ENCODE measurements at places on chromosomes 7 and 10. TPM values are rescaled to one million over a fixed set of nuclear protein-coding genes. Genes with fewer than 3 reads are reported as not detected.

- DNase-seq: no peak
These were observed 305.6 kb upstream of the PITRM1 start for GRCh38 chr10:3478153-3478552.

GRCh38 chr10:49278497-49278981, 20.4 kb upstream of the C10orf71 start:
- no peak for DNase-seq

DNA sequence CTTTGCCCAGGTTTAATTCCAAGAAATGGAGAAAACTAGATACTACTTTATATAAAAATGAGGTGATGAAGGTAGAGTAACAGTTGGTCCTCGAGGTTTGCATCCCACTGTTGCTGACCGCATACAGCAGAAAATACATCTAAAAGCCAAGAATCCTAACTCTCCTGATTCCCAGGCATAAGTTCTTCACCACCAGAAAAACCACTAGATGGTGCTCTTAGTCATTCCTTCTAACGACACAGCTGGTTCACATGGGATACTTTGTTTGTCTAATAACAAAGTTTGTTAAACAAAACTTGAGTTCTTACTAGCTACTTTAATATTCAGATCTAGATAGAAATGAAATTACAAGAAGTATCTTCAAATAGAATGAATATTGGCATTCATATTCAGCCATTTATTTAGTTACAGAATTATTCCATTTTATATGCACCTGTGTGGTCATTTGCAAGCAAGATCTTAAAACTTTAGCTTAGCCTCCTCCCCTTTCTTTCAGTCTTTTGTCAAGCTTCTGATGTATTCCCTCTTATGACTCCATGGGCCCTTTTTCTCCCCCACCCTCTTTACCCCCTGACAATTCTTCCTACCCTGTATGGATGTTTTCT, 54.1 kb upstream of the CYP26C1 start:
- DNase-seq: no peak

DNA sequence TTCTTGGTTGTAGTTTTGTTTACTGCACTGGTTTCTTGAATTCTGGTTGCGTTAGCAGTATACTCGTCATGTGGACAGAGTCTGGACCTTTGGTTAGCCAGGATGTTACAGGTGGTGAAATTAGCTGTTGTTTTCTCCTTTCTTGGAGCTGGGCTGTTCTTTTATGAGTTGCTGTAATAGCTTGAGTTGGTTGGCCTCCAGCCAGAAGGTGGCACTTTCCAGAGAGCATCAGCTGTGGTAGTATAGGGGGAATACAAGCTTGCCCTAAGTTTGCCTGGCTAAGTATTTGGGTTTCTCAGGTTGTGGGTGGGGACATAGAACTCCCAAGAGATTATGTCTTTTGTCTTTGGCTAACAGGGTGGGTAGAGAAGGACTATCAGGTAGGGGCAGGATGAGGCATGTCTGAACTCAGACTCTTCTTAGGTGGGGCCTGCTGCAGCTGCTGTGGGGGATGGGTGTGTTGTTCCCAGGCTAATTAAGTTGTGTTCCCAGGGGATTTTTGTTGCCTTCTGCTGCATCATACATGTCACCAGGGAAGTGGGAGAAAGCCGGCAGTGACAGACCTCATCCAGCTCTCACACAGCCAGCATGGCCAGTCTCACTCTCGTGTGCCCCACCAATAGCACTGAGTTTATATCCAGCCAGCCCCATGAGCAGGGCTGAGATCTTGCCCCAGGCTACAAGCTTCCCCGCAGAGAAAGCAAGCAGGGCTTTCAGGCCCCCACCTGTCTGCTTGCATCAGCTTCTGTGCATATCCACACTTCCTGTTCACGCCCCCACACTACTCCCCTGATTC, 246.7 kb upstream of the TPK1 start:
- peak; percentile 81 for DNase-seq

- DNase-seq: peak; percentile 39
These were observed 105.6 kb upstream of the COL1A2 start for GRCh38 chr7:94289071-94289470.

DNA sequence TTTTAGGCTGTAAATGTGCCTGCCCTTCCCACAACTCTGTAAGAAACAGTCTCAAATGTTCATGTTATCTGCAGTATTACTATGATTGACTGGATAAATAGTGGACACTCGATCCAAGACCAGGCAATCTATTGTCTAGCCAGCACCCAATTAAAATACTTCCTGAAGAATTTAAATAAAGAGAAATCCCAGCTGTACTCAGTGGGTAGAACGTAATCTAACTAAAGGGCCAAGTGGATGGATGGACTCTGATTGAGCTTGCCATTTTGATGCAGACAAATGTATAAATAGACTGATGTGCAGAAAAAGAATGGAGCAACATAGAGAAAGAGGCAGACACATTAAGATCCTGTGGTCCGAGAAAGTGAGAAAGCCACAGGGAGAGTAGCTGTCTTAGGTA, 158.0 kb downstream of the IPMK start:
- no peak for DNase-seq

DNA sequence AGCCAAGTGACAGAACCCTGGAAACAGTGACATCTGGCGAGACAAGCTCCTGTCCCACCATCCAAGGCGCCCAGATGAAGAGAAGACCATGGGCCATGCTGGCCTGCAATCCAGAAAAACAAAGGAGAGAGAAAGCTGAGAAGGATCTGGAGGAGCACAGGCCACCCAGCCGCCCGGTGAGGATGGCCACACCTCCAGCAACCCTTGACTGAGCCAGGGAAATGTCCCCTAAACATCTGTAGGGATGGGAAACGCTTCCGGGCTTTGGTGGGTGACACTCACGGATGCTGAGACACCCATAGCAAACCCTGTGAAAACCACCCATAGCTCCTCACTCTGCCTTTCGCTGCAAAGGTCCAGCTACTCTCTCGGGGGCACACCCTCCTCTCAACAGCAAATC, 32.0 kb downstream of the TCERG1L start:
- no peak for DNase-seq

DNA sequence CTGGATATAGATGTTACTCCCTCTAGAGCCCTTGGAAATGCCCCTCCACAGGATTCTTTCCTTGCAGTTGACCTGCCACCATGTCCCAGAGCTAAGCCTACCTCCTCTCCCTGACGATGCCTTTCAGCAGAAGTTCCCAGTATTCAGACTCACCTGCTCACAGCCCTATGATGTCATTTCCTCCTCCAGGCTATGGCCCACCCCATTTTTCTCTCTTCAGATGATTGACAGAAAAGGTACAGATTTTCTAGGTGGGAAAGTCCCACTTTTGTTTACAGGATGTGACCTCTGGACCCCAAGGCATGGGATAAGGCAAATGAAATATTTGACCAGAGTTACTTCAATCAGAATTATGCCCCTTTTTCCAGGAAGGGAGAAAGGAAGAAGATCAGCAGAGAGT, 280.2 kb upstream of the PHYHIPL start:
- no peak for DNase-seq

- DNase-seq: peak; percentile 76
These were observed 226.4 kb downstream of the KIAA1217 start for GRCh38 chr10:24435374-24435773.

DNA sequence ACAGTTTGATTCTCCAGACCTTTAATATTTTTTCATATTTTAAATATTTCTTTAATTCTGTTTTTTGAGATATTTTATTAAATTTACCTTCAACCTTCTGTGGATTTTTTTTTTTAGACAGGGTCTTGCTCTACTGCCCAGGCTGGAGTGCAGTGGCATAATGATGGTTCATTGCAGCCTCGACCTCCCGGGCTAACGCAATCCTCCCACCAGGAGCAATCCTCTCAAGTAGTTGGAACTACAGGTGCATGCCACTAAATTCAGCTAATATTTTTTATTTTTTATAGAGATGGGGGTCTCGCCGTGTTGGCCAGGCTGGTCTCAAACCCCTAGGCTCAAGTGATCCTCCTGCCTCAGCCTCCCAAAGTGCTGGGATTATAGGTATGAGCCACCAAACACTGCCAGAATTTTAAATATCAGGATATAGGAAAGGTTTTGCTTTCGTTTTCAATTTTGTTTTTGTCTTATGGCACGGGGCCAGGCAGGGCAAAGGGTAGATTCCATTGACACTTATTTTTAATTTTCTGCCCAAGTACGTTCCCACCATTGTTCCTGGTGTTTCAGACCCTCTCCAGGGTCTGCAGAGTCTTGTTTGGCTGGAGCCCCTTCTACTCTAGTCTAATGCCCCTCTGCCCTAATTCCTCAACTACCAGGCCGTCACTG, 1.2 kb downstream of the TACC2 start:
- DNase-seq: no peak

DNA sequence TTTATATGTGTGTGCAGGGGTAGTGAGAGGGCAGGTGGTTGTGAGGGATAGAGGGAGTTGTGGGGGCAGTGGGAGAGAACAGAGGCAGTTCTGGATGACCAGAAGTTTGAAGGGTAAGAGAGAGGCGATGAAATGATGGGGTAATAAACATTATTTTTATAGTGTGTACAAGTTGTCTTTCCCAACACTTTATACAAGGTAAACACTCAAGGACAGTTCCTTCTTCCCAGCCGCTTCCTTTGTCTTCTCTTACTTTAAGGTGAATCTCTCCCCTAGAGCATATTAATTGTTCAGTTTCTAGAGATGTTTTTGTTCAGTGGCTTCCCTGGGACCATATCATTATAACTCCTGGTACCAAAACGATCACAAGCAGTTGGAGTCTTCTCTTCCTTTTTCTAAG, 475.8 kb downstream of the PLXNA4 start:
- DNase-seq: no peak

- DNase-seq: no peak
These were observed 60.0 kb upstream of the LRGUK start for GRCh38 chr7:134067164-134067563.

DNA sequence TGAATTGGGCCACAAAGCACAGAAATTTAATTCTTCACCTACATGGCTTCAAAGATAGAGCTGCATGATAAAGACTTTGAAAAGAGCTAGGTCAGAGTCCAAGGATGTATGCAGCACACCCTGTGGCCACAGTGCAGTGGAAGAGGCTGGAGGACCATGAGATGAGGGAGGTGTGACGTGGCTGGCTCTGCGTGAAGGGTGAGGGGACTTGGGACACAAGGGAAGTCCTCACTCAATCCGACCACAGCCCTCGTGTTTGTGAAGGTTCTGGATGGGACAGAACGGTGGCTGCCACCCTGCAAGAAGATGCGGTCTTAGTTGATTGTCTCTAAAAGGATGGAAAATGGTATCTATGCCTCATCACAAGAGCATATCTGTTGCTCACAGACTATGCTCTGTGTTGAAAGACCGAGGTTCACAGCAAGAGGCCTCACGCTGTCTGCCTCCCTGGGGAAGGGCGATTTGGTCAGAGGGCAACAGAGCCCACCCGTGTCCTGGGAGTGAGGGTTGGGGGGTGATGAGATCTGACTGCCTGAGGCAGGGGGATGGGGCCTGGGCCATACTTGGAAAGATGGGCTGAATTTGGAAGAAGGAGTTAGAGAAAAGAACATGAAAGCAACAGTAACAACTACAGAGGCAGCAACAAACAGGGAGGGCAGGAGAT, 174.4 kb upstream of the SHH start:
- no peak for DNase-seq

DNA sequence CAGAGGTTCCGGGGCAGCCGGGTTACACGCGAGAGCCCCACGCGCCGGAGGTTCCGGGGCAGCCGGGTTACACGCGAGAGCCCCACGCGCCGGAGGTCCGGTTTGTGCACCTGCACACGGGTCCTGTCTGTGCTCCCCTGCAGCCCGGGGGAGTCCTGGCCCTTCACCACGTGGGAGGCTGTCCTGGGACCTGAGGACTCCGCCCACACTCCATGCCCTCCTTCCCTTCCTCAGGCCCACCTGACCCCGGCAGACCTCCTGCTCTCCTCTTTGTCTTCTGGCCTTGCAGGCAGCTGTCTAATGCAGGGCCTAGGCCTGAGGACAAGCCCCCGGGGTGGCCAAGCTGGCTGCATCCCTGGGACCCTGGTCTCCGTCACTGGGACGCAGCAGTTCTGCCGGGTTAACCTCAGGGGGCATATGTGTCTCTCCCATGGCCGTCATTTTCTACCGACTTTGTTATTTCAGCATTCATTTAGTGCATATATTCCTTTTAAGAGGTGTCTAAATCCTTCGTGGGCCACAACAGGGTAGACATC, 374.6 kb downstream of the DNAJB6 start:
- DNase-seq: no peak

DNA sequence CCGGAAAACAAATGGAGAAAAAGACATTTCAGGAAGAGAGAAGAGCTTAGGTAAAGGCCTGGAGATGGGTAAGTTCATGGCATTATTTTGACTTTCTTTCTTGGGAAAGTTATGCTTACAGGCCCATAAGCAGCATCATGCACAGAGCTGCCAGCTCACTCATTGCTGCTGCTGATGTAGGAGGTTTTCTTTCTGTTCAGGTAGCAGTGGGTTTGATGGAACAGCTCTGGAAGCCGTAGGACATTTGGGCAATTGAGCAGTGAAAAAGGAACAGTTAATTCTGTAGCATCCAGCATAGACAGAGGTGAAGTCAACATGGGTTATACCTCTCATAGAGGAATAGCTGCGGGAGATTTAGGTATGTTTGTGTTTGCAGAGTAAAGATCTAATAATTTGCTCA, 3.3 kb downstream of the CHN2 start:
- no peak for DNase-seq

DNA sequence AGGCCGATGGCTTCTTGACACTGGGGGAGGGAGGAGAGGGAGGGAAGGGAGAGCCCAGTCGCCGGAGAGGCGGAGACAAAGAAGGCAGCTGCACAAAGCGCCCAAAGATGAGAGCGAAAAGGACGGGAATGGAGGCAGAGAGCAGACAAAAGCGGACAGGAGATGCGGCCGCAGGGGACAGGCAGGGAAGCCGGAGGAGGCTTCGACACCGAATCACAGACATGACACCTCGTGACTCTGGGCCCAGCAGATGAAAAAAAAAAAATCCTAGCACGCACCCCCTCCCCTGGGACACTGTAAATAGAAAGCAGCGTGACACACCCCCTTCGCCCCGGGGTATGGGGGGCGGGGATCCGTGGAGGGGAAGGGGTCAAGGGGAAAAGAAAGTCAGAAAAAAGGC, 976 bp downstream of the NAT16 start:
- DNase-seq: no peak

DNA sequence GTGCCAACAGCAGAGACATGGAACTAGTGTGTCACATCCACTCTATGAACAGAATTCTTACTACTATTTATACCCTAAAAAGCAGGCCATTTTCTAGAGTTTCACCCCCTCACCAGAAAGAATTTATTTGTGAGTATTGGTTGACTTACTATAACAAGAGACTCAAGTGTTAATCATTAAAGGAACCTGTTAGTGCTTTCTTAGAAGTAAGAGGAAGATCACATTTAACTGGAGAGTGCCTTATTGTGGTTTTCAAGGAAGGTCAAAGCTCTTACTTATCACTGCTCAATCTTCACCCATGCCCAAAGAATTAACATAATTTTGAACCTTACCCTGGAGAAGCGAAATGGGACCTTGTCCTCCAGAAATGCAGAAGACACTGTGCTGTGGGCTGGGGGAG, 169.3 kb upstream of the PRSS1 start:
- DNase-seq: no peak

Gene CFTR
- polyA plus RNA-seq: not detected

Gene FAM13C
- 0.11 TPM for polyA plus RNA-seq

Gene LIPF
- not detected for polyA plus RNA-seq

Gene ADRB1
- polyA plus RNA-seq: 0.22 TPM

Gene ERVW-1
- not detected for polyA plus RNA-seq

Gene SFRP5
- 0.02 TPM for polyA plus RNA-seq

Gene ZNF138
- polyA plus RNA-seq: 2.6 TPM

Gene GPR15LG
- polyA plus RNA-seq: not detected

Gene GFRA1
- polyA plus RNA-seq: not detected

Gene EN2
- polyA plus RNA-seq: not detected

Gene TMEM26
- polyA plus RNA-seq: not detected

Gene VWA2
- polyA plus RNA-seq: 0.12 TPM

Gene FAM237B
- not detected for polyA plus RNA-seq

Gene RPEL1
- polyA plus RNA-seq: not detected

Gene TRIL
- 0.01 TPM for polyA plus RNA-seq

Gene DGKI
- polyA plus RNA-seq: not detected

Gene TRIM50
- polyA plus RNA-seq: not detected

Gene CTTNBP2
- polyA plus RNA-seq: not detected

Measured in foreskin keratinocyte (primary cell).